ENCODE measurements at places on chromosomes 1 and 21.

DNA sequence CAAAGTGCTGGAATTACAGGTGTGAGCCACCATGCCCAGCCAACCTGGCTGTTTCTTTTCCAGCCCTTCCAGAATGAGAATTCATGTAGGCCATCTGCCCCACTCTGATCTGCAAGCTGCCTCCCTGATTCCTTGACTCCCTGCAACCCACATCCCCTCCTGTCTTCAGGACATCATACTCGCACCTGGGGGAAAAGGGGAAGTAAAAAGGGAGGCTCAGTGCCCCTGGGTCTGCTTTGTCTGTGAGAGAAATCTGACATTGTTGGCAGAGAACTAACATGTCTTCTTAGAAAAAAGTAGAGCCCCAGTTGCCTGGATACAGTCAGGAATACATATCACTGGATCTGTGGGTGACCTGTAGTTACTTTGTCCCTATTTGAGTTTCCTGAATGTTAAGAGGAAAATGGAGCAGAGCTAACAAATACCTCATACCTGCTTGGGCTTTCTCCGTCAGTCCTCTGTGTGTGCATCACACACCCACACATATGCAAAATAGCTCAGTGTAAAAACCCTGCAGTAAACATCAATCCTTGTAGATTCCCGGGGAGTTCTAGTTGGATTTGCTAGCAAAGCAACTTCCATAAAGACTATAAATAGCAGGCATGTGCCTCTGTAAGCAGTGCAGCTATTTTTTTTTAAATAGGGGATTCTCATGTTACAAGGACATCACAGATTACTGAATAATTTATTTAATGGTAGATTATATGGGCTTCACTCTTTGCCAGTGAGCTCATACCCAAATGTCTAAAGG, 62.9 kb downstream of the TEX35 start:
- H3K4me3 ChIP-seq, result no peak overlapping the region
- no peak for DNase-seq
- no peaks in the 10 kb centered on the region for H3K36me3 ChIP-seq
- no peak overlapping the region for H3K27ac ChIP-seq
- no peaks in the 10 kb centered on the region for H3K27me3 ChIP-seq

- no peak overlapping the region for H3K27ac ChIP-seq
- DNase-seq, result no peak
- H3K4me3 ChIP-seq, result no peak overlapping the region
- no peaks in the 10 kb centered on the region for H3K36me3 ChIP-seq
These were observed 302.5 kb downstream of the LTN1 start for GRCh38 chr21:28690196-28690595.

GRCh38 chr1:49824261-49824660, 199.5 kb downstream of the AGBL4 start:
- H3K27me3 ChIP-seq, result no peaks in the 10 kb centered on the region
- no peak overlapping the region for H3K4me3 ChIP-seq
- no peaks in the 10 kb centered on the region for H3K36me3 ChIP-seq
- H3K4me1 ChIP-seq, result no peaks in the 10 kb centered on the region
- H3K27ac ChIP-seq, result no peak overlapping the region

DNA sequence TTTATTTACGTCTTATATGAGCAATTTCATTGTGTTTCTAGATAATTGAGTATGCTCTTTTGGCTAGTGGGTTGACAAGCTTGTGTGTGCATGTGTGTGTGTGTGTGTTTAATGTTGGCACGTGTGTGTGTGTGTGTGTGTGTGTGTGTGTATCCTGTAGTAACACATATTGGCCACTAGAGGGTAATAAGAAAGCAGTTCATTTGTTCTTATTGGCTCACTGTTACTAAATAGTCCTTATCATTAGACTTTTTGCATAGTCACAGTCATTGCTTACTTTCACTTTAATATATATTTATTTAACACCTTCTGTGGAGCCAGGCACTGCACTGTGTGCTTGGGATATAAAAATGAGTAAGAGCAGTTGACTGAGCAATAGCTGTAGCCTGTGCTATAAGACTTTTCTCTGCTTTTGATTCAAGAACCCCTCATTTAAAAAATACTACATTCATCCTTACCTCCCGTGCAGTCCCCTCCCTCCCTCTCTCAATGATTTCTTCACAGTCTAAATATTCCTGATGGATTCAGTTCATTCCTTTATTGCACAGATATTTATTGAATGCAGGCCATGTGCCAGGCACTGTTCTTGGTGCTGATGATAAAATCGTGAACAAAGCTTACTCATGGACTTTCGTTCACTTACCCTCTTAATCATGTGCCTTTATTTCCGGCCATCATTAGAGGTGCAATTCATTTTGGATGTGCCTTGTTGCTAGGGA, 96.7 kb downstream of the DYRK1A start:
- H3K27me3 ChIP-seq, result no peaks in the 10 kb centered on the region
- no peak for DNase-seq
- H3K4me3 ChIP-seq, result peak overlapping the region; percentile 13
- H3K27ac ChIP-seq, result no peak overlapping the region

- no peak overlapping the region for H3K4me3 ChIP-seq
- H3K27me3 ChIP-seq, result no peaks in the 10 kb centered on the region
- H3K27ac ChIP-seq, result no peak overlapping the region
- no peaks in the 10 kb centered on the region for H3K36me3 ChIP-seq
These were observed 392.3 kb upstream of the ADGRL2 start for GRCh38 chr1:81408419-81408818.

- H3K4me3 ChIP-seq, result no peak overlapping the region
- no peak overlapping the region for H3K27ac ChIP-seq
- DNase-seq, result peak; percentile 87
- no peaks in the 10 kb centered on the region for H3K27me3 ChIP-seq
- no peaks in the 10 kb centered on the region for H3K36me3 ChIP-seq
- peaks cover 13% of the 10 kb centered on the region for H3K4me1 ChIP-seq
These were observed 145.0 kb upstream of the DUSP10 start for GRCh38 chr1:221886743-221887414.

- peak overlapping the region; percentile 87 for H3K27ac ChIP-seq
- H3K27me3 ChIP-seq, result no peaks in the 10 kb centered on the region
- no peak for DNase-seq
- H3K36me3 ChIP-seq, result no peaks in the 10 kb centered on the region
These were observed 67.9 kb downstream of the PHACTR4 start for GRCh38 chr1:28437264-28437923.

- no peaks in the 10 kb centered on the region for H3K27me3 ChIP-seq
- H3K4me3 ChIP-seq, result no peak overlapping the region
- DNase-seq, result no peak
- no peaks in the 10 kb centered on the region for H3K36me3 ChIP-seq
- H3K4me1 ChIP-seq, result no peaks in the 10 kb centered on the region
These were observed 149.8 kb downstream of the PTPRC start for GRCh38 chr1:198788561-198789064.

- H3K27ac ChIP-seq, result no peak overlapping the region
- H3K27me3 ChIP-seq, result peaks cover 3% of the 10 kb centered on the region
- DNase-seq, result no peak
- H3K36me3 ChIP-seq, result no peaks in the 10 kb centered on the region
These were observed 50.6 kb upstream of the CNTN2 start for GRCh38 chr1:204992201-204992997.

- no peaks in the 10 kb centered on the region for H3K4me1 ChIP-seq
- no peak for DNase-seq
- H3K36me3 ChIP-seq, result no peaks in the 10 kb centered on the region
These were observed 237.4 kb downstream of the CENPF start for GRCh38 chr1:214840356-214840755.

DNA sequence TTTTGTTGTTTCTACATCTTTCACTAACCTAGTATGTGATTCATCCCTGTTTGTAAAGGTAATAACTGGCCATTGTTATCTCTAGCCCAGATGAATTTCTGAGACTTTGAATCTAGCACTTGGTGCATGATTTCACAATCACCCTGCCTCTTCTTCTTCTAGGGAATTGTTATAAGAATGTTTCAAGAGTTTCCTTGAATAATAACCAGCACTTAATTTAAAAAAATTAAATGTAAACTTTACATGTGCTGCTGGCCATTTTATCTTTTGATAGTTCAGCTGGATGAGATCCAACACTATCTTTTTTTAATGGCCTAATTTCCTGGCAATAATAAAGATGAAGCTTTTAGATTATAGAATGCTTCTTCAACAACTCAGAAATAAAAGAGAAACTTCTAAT, 31.8 kb downstream of the UBE2U start:
- no peak overlapping the region for H3K4me3 ChIP-seq
- no peak for DNase-seq
- H3K27me3 ChIP-seq, result no peaks in the 10 kb centered on the region
- H3K36me3 ChIP-seq, result no peaks in the 10 kb centered on the region
- no peaks in the 10 kb centered on the region for H3K4me1 ChIP-seq
- no peak overlapping the region for H3K27ac ChIP-seq
